Activated T-helper 2 cell treated with anti-CD3 and anti-CD28 coated beads, Interferon-gamma antibody, Interleukin-2, Interleukin-4, amounts not matched to agents 10 μg/mL and 5 μg/mL and 100 μg/mL, durations not matched to agents 14 hours and 24 hours and 36 hours (primary cell): ENCODE measurements at places on chromosomes 3 and 15.

DNA sequence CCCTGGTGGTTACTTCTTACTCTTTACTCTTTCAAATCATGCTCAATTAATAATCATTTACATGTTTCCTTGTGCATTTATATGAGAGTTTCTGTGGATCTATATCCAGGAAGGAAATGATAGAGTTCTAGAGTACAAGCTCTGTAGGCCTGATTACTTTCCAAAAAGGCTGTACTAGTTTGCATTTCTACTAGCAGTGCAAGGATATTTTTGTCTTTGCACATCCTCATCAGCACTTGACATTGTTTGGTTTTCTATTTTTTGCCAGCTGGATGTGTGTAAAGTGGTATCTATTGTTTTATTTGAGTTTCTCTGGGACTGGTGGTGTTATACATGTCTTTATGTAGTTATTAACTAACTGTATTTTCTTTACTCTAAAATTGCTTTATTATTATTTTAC lies 19.6 kb upstream of the SLC7A14 start:
- no peak for DNase-seq

DNA sequence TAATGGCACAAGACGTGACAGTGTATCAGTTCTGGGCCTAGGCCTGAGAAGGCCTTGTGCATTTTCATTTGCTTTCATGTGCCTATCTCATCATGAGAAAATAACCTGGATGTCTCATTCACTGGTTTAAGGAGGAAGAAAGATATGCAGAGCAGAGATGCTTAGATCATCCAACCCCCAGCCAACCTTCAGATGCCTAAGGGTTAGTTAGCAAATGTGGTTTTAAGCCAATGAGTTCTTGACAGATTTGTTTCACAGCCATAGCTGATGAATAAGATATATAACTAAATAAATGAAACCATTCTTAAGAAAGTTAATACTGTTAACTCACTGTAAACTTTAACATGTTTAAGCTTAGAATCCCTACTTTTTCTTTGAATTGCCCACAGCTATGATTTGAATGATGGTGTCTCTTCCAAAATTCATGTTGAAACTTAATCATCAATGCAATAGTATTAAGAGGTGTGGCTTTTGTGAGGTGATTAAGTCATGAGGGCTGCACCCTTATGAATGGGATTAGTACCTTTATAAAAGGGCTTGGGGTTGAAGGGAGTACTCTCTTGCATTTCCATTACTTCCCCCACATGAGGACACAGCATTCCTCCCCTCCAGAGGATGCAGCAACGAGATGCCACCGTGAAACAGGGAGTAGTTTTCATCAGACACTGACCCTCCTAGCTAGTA lies 324.6 kb upstream of the TBC1D5 start:
- DNase-seq: no peak

DNA sequence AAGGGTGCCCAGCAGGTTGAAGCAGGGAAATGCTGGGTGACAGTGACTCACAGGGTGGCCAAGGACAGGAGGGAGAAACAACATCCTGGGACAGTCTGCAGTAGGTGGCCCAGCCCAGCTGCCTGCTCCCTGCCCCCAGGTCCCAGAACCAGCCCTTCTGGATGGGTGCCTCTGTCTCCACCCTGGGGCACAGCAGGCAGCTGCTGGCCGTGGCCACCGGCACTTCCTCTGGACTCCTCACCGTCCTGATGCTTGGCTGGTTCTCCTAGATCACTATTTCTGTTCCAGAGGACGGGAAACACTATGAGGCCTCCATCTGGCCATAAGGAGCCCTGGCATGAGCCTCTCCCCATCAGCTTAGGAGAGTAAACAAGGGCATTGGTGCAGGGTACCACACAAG lies 258.9 kb downstream of the XXYLT1 start:
- no peak for DNase-seq

DNA sequence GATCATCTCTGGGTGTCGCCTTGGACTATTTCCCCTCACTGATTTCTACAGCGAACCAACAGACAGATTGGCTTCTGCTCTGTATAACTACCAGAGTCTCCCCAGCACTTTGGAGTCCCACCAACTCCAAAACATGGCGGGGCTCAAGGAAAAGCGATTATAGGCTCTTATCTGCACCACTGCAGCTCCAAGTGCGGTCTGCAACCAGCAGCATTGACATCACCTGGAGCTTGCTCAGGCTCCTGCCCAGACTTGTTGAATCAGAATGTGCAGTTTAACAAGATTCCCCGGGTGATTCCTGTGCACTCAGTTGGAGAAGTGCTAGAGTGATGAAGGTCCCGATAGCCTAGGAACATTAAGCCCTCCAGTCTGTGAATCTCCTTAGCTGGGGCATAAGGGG lies 9.0 kb downstream of the CCK start:
- no peak for DNase-seq

DNA sequence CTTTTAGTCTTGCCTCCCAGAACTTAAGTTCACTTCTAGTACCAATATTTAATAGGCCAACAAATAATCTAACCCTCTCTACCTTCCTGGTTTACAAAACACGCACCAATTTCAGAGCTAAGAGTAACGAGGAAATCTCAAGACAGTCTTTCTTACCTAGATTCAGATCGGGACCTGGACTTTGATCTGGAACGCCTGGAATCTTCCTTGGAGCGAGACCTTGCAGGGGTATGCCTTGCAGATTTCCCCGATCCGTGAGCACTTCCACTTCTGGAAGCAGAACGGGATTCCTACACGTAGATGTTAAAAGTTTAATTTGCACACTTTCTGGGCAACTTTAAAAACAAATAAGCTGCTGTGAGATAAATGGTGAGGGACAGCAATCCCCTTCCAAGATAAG lies 11.4 kb downstream of the TRA2B start:
- DNase-seq: no peak

- DNase-seq: no peak
Observed at GRCh38 chr3:31203960-31204795, 309.7 kb upstream of the GADL1 start.

DNA sequence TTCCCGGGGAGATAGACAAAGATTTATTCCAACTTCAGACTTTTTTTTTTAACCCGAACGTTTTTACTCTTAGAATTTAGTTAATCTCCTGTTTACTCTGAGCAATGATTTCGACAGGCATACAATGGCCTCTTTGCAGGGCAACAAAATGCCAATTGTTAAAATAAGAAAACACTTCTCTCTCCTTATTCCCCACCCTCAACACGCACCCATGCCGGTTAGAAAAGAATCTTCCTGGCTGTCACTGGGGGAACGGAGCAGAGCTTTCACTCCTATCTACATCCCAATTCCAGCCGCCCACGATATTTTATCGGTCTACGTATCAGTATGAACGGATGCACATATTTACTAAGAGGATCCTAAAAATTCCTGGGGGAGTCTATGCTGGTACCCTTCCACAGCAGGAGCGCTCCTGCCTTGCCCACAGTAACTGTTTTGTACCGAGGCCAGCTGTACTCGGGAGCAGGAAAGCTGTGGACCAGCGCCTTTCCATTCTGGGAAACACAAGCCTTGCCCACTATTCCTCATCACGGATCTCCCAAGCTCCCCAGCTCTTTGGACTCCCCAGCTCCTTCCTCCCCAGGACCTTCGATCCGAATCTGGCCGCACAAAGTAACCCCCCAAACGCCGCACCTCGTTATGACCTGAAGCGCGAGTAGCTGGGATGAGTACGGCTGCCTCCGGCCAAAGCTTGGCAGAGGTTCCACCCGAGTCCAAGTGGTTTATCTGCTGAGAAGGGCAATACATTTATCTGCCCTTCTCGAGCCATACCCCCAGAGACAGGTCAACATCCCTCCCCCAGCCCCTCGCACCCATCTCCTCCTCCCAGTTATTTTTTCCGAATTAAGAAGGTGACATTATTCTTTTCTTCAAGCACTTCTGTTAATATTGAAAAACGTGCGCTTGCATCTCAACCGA lies 2.2 kb upstream of the FOXB1 start:
- DNase-seq: no peak

DNA sequence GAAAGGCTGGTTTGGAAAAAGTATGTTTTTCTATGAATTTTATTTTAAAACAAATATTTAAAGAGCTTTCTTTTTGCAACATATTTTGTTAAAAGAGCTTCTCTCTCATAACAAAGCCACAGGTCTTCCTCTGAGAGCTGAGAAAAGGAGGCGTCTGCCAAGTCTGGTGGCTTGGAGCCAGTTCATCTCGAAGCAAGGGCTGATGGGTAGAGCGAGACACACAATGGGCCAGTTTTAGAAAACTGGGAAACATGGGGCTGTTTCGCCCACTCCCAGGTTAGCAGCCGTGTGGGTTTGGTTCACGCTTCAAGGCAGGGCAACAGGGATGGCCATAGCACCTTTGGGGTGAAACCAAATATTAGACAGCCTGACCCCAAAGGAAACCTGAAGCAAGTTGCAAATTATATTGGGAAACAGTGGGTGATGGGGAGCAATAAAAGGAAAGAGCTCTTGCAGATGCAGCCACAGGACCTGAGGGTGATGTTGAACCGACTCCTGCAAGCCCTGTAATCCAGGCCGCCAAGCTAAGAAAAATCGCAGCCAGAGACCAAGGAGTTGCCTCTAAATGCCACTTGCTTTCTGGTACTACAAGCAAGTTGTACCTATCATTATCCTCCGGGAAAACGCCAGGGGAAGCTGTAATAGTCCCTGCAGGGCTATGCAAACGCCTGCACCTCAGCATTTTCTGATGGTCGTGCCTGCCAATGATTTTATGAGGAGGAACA lies 88.4 kb upstream of the GALNT15 start:
- no peak for DNase-seq

DNA sequence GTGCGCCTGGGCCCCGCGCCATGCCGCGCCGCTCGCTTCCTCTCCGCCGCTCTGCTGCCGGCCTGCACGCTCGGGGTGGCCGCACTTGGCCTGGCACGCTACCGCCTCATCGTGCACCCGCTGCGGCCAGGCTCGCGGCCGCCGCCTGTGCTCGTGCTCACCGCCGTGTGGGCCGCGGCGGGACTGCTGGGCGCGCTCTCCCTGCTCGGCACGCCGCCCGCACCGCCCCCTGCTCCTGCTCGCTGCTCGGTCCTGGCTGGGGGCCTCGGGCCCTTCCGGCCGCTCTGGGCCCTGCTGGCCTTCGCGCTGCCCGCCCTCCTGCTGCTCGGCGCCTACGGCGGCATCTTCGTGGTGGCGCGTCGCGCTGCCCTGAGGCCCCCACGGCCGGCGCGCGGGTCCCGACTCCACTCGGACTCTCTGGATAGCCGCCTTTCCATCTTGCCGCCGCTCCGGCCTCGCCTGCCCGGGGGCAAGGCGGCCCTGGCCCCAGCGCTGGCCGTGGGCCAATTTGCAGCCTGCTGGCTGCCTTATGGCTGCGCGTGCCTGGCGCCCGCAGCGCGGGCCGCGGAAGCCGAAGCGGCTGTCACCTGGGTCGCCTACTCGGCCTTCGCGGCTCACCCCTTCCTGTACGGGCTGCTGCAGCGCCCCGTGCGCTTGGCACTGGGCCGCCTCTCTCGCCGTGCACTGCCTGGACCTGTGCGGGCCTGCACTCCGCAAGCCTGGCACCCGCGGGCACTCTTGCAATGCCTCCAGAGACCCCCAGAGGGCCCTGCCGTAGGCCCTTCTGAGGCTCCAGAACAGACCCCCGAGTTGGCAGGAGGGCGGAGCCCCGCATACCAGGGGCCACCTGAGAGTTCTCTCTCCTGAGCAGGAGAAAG lies 951 bp downstream of the GPR62 start:
- DNase-seq: no peak

DNA sequence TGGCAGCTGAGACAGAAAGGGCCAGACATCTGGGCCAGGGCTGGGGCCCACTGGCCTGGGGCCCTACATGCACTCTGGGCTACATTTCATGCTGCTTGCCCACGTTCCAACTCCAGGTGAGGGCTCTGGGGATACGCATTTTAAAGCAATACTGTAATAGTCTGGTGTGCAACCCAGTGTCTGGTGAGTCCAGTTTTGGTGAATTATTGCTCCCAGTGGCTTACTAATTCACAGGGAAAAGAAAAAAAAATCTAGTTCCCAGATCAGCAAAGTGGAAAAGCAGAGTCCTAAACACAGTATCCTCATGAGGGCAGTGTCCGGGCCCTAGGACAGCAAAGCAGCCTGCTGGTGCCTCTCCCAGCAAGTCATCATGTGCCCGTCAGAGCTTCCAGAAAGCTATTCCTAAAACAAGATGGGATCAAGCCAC lies 82.4 kb downstream of the CCNL1 start:
- no peak for DNase-seq

GRCh38 chr15:36389107-36389506 lies 190.3 kb upstream of the CDIN1 start:
- DNase-seq: no peak

DNA sequence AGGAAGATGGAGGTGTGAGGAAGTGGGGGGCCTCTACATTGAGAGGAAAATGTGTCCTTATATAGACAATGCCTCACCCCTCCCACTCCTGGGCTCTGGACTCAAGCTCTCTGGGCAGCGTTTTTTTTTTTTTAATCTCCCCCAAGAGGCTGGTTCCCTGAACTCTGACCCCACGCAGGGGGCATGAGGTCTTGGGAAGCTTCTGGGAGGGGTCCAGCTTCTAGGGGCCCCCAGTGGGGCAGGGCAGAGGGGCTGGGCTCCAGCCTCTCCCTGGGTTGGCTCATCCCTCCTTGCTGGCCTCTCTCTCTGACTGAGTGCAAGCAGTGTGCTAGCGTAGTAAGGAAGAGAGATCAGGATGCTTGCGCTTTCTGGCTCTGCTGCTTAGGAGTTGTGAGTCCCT lies 101.4 kb upstream of the HACD2 start:
- DNase-seq: no peak

GRCh38 chr3:37453393-37454389 lies 279.3 kb upstream of the LRRFIP2 start:
- DNase-seq: no peak

DNA sequence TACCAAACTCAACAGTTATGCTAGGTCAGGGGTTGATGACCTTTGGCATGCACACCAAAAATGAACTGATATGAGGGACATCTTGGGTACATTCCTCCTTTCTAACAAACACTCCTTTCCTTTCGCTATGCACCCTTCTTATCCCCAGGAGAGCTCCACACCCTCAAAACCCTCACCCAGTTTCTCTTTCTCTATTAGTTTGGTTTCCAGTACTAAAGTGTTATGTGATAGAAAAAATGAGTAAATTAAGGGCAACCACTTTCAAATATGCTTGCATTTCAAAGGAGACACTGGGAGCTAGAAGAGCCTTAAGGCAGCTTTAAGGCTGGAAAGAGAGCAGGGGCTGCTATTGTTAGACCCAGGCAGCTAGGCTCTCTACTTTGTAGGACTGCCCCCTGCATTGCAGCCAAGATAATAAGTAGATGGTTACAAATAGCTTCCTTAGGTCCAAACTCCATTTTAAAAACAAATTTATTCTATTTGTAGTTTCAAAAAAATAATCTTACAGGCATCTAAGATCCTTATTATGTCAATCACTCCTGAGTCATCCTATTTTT lies 244.3 kb downstream of the ZIC1 start:
- no peak for DNase-seq

- DNase-seq: no peak
Observed at GRCh38 chr3:182370949-182371348, 422.4 kb upstream of the ATP11B start.

GRCh38 chr3:150483226-150483625 lies 63.1 kb downstream of the SERP1 start:
- no peak for DNase-seq

- DNase-seq: no peak
Observed at GRCh38 chr15:57152666-57153539, 223.4 kb upstream of the CGNL1 start.
